ENCODE measurements at places on chromosomes 4 and X. TPM values are rescaled to one million over a fixed set of nuclear protein-coding genes. Genes with fewer than 3 reads are reported as not detected.

DNA sequence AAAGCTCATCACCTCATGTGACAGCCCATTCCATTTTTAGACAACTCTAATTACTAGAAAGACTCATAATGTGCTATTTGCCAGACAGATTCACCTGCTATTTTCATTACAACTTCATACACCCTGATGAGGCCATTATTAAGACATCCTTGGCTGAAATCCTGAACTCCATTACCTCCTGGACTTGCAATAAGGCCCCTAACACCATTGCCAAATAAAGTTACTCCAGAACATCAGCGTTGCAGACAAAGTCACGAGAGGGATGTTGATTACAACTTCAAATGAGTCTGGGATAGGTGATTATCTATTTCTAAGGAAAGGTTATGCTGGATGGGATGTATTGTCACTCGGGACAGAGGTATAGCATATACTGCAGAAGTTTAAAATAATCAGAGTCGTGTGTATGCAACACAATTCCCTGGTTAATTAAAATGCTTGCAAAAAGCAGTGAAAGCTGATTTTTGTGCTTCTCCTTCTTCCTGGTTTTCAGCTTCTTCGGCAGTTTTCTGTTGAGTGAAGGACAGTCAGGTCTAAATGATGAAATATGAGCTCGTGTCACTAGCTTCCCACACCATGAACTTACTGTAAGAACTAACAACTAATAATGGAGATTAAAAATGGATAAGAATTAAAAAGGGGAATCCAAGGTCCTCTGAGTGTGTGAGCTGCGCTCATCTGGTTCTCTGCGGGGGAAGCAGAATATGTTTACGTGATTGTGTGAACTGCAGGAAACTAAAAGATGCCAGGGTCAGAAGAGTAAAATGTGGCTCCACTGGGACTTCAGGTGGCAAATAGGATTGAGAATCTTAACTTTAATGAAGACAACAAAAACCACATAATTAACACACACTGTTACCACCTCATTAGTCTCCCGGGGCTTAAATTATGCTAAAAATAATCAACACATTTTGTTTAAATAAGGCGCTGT, 17.6 kb upstream of the SOD3 start:
- DNase-seq, result no peak

GRCh38 chrX:9611436-9612145, 146.7 kb downstream of the TBL1X start:
- DNase-seq, result no peak

DNA sequence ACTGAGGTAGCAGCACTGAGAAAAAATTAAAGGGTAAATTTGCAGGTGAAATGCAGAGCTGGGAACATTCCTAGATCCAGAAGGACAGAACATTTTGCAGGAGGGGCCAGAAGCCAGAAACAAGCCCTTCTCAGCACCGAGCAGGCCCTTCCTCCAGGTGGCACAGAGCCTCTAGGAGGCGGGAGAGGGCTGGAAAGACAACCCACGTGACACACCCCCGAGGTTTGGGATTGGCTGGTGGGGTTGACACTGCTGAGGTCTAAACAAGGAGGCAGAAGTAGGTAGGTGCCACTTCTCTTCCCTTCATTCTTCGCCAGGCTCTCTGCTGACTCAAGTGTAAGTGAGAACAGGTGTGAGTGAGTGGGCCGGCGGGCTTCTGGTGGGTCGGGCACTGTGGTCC, at the start of gene PAGE4:
Gene PAGE4, plus strand, starts transcription at position 288 of the 400 bp plus-strand sequence. CDS start 1,126 bp downstream, outside the sequence.
- DNase-seq, result no peak

Gene ADH6
- not detected for total RNA-seq

Gene GPR50
- not detected for total RNA-seq

Measured in activated naive CD8-positive, alpha-beta T cell treated with anti-CD3 and anti-CD28 coated beads, Interleukin-2, amount 10 ng/mL, durations not matched to agents 7 days and 5 days (primary cell).